ENCODE measurements at places on chromosomes 6 and 20.

GRCh38 chr6:151209071-151209831 lies 30.5 kb upstream of the AKAP12 start:
- DNase-seq: no peak

DNA sequence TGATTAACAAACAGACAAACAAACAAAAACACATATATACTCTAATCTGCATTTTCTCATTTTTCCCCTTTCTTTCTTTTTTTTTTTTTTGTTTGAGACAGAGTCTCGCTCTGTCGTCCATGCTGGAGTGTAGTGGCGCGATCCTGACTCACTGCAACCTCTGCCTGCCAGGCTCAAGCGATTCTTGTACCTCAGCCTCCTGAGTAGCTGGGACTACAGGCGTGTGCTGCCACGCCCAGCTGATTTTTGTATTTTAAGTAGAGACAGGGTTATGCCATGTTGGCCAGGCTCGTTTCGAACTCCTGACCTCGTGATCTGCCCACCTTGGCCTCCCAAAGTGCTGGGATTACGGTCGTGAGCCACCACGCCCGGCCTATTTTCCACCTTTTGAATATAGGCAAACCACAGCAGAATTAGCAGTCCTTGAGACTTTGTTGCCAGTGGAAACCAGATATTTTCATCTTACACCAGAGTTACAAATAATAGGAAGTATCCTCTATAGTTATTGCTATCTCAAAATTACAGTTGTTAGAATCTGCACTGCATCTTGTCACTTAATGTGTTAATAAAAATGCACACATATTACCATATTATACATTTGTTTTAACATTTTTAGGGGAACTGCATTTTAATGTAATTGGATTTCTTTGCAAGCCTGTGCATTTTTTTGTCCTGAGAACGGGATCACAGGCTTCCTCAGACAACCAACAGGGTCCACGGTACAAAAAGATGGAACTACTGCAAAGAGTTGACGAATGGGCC lies 208.2 kb upstream of the ZNF217 start:
- no peak for DNase-seq

DNA sequence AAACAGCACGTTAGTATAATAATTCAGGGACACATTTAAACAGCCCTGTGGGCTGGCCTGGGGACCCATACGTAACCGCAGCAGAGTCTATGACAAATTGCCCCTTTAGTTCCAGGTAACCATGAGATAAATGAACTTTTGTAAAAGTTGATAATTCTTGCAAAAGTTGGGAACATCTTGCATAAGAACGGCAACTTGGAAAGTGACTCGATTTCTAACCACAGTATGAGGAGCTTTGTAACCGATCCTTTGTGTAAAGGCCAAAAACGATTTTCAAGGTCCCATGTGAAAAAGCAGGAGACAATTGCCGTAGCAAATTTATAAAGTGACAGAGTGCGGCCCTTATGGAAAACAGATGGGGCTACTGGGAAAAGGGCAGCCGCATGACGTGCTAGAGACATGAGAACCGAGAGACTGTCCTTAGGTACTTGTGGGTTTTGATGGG lies 81.6 kb downstream of the PSMG4 start:
- DNase-seq: no peak

GRCh38 chr6:148027201-148027600 lies 315.4 kb upstream of the SASH1 start:
- no peak for DNase-seq

DNA sequence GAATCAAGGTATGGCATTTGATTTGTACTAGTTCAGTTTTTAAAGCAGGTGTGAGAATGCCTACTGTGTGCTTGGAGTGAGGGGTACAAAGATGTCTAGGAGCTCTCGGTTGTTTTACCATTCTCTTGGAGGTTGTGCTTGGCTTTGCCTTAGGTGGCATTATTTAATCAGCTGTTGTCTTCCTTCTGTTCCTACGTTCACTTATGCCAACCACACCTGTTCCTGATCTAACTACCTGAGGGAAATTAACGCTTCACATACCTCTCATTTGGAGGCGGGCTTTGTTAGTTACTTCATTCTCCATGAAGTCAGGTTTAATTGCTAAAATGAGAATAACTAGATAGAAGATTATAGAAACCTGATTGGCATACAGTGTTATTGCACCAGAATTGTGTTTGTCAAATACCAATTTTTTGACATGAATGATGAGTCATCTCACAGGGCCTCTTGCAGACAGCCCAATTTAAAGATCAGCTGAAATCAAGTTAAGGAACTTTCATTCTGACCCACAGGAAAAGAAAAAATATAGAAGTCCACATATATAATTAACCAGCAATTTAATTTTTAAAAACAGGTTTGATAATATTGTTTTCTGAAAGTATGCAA lies 24.8 kb upstream of the PBOV1 start:
- DNase-seq: no peak

DNA sequence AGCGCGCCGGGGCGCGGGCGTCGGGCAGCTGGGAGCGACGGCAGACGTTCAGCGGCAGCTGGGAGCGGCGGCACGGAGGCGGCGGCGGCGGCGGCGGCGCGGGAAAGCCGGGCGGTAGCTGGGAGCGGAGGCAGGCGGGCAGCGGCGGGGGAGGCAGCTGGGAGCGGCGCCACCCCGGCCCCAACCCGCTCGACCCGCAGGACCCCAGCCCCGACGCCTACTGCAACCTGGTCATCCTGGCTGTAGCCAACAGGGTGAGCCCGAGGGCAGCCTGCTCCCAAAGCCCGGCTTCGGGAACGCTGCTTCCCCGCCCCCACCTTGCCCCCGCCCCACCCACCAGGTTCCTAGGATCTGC lies 8.9 kb downstream of the CCM2L start:
- DNase-seq: no peak

GRCh38 chr6:31158863-31159855 lies 770 bp downstream of the TCF19 start:
- no peak for DNase-seq

- no peak for DNase-seq
These were observed 109.9 kb upstream of the TIAM2 start for GRCh38 chr6:154885214-154885613.

GRCh38 chr6:4668271-4669179 lies 107.7 kb upstream of the CDYL start:
- DNase-seq: no peak

GRCh38 chr6:56293781-56294180 lies 46.4 kb upstream of the COL21A1 start:
- no peak for DNase-seq

GRCh38 chr6:3756546-3756945 lies 5.0 kb upstream of the PXDC1 start:
- no peak for DNase-seq

Measured in hippocampal formation (tissue), 2 donors.